ENCODE measurements at places on chromosomes 2 and 18.

GRCh38 chr2:229287823-229288222 is 16.7 kb upstream of the PID1 start:
- DNase-seq = no peak

GRCh38 chr2:27728081-27728858 is 43.2 kb upstream of the MRPL33 start:
- DNase-seq = no peak

DNA sequence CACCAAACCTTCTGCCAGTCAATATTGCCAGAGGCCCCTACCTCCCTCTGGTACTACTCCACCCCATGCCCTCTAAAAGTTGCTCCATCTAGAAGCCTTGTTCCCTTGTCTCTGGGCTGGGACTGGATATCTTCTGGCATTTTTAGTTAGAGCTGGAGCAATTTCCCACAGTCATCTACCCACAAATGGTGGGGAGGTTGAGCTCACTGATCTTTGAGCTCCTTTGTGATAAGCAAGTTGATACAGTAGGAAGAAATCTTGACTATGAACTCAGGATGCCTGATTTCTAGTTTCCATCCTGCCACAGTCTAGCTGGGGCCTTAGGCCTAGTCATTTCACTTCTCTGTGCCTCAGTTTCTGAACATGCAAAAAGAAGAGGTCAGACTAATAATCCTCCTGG is 155.0 kb downstream of the MAIP1 start:
- no peak for DNase-seq

DNA sequence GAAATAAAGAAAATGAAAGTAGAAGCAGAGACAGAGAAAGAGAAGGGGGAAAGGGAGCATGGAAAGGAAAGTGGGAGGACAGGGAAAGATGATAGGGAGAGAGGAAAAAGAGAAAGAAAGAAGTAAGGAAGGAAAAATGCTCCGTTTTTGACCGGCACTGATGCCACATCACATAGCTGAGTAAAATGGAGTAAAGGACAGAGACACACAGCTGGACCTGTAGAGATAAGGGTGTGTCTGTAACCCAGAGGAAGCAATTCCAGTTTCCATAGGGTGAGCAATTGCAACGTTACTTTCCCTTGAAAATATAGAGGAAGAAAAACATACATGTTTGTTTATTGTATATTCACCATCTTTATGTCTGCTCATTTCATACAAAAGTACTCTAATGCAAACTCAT is 1866.9 kb upstream of the PIK3C3 start:
- no peak for DNase-seq

GRCh38 chr2:73449404-73449803 is 63.8 kb downstream of the ALMS1 start:
- DNase-seq = no peak

DNA sequence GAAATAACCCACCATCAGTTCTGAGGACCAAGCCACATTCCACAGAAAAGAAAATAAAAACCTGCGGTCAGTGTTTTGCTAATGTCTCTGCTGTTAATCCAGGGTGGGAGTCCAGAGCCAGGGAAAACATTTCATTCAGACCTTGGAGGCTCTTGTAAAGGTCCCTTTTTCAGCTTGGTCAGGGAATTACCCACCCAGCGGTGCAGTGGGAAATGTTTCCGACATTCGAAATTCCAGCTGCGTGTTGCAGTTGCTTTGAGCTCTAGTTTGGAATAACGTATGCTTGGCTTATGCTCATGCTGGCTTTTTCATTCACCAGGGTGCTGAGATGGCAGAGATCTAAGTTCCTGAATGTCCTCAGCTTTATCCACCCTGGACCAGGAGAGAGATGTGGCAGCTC is 219.1 kb downstream of the TRIB2 start:
- DNase-seq = no peak

DNA sequence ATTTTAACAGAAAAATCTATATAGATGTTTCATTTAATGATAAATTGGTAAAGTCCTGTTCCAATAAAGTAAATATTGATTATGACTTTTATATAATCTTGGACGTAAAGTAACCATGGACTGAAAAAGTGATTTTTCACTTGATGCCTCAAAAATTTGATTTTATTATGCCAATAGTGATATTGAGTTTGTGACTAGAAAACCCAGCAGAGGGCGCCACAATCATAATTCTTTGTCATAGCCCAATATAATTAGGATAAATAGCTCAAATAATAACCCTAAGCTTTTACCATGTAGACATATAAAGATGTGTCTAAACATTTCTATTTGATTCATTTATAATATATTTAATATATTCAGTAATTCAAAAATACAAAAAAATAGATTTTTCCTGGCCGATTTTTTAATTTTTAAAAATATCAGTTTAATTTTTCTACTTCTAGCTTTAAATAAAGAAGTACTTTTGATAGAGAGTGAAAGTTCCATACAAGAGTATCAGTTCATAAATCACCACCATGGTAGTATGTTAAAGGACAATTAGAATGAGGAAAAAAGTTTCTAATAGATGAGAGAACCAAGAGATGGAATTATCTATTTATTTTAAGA is 30.7 kb downstream of the CAMKMT start:
- DNase-seq = peak; percentile 10

DNA sequence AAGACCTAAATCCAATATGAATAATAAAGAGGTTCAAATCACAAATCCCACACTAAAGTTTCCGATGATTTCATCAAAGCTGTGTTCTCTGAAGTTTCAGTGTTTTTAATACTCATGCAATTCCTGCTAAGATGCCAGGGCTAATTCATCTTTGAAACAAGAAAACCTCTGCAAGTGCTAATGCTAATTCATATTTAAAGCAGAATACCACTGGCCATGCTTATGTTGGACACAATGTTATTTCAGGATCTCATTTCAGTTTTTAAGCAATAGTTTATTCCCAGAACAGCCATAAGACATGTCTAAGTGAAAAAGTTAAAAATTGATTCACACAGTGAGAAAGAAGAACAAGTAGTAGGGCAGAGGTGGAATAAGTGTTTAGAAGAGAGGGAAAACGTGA is 62.8 kb downstream of the GRB14 start:
- no peak for DNase-seq

- DNase-seq = no peak
Measured at GRCh38 chr2:52879561-52879960, 888.0 kb upstream of the CHAC2 start.
